ENCODE measurements at places on chromosomes 2 and 18.

GRCh38 chr2:142037744-142038143 is 93.1 kb downstream of the LRP1B start:
- DNase-seq, result no peak

DNA sequence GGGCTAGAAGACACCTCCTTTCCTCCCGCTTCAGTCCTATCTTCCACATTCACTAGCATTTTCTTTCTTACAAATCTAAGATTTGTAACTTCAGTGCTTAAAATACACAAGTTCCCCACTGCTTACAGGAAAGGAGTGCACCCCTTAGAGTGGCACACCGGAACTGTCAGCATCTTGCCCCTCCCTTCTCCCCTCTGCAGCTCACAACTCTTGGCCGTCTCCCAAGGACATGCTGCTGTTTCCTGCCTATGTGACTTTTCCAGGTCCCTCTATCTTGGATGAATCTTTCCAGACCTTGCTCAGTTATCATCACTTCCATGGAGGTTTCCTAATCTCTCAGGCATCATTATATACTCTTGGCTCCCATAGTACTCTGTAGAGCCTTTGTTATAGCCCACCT is 334.8 kb downstream of the CELF4 start:
- no peak for DNase-seq

DNA sequence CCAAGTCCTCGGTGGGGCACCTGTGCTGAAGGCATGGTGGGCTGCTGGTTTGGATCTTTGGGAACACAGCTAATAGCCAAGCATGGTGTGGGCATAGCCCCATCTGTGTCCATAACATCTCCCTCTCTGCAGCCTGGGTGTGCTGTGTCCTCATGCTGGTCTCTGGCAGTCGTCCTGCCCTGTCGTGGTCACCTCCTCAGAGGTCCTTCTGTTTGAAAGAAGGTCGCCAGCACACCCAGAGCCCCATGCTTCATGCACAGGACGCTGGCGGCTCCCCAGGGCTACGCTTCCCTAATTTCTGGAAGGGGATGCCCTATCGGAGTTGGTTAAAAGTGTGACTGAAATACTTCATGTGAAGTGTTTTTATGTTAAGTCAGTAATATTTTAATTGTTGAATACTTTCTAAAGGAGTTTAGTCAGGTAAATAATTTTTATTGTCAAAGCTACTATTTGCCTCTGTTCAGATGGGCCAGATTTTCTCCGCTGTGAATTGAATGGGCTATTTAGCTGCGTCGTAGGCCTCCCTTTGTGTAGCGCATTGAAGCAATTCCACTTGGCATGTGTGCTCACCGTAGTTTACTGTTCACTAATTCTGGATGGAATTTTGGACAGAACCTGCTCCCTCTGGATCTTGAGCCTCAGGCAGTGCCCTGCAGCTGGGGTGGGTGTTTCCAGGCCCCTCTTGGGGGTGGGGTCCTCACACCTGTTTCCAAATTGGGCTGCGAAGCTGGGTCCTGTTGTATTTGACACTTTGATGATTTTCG is 81.9 kb downstream of the WDSUB1 start:
- DNase-seq, result no peak

DNA sequence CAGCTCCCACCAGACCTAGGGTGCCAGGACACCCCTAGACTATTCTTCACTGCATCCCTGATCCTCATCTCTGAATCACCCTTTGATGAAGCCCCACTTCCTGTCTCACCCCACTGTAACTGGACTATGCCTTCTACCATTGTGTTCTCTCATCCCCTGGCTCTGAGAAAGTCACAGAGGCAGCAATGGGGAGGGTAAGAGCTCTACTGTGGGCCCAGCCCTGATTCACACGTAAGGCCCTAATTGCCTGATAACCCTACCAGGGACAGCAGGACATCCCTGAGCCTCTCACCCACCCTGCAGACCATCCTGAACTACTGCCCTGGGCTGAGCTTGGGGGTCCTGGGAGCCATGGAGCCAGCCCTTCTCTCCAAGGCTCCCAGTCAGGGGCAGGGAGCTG is 1.5 kb upstream of the PROM2 start:
- DNase-seq, result no peak

- no peak for DNase-seq
Measured at GRCh38 chr18:67143028-67143427, 373.5 kb downstream of the DSEL start.

All from NCI-H526 treated with DMSO at 0.1 percent for 48 hours (cell line).